ENCODE measurements at places on chromosomes 2 and 18.

GRCh38 chr2:159539701-159540100, 76.6 kb downstream of the BAZ2B start:
- no peak for DNase-seq

- no peak for DNase-seq
Measured at GRCh38 chr2:19709553-19709952, 192.2 kb downstream of the TTC32 start.

- peak; percentile 84 for DNase-seq
Measured at GRCh38 chr2:196176142-196176738, 4.9 kb upstream of the STK17B start.

DNA sequence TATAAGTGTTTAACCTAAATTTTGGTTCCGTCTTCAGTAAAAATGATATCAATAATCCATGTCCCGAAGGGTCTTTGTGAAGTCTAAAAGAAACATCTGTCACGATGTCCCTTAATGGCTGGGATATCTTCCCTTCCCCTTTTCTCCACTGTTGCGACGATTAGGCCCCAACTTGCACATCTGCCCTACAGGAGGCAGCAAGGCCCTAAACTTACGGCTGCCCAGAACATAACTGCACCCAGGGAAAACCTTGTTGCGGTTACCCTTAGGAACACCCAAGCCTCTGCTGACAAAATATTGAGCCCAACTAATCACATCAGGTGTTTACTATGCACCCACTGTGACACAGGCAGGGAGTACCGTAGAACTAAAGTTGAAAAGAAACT, 1.3 kb upstream of the SMAD2 start:
- peak; percentile 30 for DNase-seq

All from stimulated activated CD4-positive, alpha-beta T cell treated with anti-CD3 and anti-CD28 coated beads, Interleukin-15, amount 100 ng/mL, for 24 hours (primary cell).